Cerebellar nuclear complex (tissue), 1 donor: ENCODE measurements at places on chromosomes 16 and 17.

DNA sequence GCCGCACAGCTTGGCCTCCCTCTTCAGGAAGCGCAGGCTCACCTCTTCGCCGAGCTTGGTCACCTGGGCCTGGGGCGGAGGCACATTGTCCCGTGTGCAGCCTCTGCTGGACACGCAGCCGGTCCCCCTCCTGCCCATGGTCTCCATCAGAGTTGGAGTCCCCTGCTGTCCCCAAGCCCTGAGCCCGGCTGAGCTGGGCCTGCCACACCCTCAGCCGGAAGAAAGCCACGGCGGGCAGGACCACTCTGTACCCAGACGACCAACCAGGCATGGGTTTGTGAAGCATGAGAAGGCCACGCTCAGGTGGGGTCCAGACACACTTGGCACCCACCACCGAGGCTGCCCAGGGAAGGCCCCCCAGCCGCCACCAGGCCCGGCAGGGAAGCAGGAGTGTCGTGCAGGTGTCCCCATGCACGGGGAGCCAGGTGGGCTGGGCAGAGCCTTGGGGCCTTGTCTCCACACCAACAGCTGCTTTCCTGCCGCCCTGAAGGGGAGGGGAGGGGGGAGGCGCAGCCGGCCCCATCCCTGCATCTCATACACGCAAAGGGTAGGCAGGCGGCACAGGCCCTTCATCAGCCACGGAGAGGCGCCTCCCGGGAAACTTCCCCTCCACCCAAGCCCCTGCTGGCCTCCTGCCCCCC is 5.2 kb downstream of the CCDC154 start:
- no peak for DNase-seq

DNA sequence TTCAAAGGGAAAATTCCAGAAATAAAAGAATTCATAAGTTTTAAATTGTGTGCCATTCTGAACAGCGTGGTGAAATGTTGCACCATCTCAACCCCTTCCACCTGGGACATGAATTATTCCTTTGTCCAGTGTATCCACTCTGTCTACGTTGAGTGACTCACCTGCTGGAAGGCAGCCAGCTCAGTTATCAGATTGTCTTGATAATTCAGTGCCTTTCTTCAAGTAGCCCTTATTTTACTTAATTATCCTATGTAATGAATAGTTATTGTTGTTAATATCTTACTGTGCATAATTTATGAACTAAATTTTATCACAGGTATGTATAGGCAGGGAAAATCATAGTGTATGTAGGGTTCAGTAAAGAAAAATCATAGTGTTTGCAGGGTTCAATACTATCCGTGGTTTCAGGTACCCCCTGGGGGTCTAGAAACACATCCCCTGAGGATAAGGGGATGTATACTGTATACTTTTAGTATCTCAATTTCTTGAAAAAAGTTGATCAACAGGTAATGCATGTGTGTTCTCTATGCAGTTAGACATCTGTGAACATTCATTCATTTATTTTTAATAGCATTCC is 7.7 kb upstream of the PCTP start:
- DNase-seq, result no peak

DNA sequence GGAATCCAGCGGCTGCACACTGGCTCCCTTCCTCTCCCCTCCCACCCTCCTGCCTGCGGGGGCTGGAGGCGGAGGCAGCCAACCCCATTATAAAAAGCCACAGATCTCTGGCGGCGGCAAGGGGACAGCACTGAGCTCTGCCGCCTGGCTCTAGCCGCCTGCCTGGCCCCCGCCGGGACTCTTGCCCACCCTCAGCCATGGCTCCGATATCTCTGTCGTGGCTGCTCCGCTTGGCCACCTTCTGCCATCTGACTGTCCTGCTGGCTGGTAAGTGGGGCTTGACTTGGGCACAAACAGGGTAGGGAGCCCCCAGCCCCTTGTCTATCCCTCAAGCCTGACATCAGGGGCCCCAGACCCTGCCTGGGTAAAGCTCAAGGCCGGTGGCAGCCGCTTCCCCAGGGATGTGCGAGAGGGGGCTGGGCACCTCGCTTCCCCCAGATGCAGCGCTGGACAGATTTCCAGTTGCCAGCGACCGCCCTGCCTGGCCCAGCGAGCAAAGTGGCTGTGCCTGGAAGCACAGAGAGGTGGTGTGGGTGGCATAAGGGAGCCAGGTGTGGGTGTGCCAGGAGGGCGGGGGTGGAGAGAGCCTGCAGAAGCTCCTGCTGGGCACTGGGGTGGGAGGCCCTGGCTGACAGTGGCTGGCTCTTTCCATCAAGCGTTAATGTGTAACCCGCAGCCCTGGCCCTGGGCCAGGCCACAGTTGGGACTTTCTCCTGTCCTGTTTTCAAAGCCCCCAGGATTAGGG is at the start of gene CX3CL1:
CX3CL1 (plus strand) TSS at position 119 of the 745 bp plus-strand sequence; CDS start at position 198, 79 bp downstream.
- no peak for DNase-seq

GRCh38 chr17:3739422-3740124 is 15.9 kb downstream of the HASPIN start:
- no peak for DNase-seq

DNA sequence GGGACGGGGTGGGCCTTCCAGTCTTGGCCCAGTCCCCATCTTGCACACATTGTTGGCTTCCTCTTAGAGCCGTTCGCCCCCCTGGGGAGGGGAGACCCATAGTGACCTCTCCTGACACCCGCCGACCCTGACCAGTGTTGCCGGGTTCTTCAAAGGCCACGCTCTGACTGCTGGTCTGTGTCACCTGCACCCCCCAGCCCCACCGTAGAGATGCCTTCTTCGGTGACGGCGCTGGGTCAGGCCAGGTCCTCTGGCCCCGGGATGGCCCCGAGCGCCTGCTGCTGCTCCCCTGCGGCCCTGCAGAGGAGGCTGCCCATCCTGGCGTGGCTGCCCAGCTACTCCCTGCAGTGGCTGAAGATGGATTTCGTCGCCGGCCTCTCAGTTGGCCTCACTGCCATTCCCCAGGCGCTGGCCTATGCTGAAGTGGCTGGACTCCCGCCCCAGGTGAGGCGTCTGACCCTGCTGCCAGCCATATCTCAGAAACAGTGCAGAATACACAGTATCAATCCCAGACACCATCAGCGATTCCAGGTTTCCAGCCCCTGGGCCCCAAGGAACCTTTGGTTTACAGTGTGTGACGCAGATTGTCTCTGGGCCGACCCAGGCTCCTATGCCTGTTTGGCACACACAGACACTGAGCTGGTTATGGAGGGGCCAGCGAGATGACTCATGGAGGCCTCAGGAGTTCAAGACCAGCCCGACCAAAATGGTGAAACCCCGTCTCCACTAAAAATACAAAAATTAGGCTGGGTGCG is 1.3 kb downstream of the SLC26A11 start:
- no peak for DNase-seq

DNA sequence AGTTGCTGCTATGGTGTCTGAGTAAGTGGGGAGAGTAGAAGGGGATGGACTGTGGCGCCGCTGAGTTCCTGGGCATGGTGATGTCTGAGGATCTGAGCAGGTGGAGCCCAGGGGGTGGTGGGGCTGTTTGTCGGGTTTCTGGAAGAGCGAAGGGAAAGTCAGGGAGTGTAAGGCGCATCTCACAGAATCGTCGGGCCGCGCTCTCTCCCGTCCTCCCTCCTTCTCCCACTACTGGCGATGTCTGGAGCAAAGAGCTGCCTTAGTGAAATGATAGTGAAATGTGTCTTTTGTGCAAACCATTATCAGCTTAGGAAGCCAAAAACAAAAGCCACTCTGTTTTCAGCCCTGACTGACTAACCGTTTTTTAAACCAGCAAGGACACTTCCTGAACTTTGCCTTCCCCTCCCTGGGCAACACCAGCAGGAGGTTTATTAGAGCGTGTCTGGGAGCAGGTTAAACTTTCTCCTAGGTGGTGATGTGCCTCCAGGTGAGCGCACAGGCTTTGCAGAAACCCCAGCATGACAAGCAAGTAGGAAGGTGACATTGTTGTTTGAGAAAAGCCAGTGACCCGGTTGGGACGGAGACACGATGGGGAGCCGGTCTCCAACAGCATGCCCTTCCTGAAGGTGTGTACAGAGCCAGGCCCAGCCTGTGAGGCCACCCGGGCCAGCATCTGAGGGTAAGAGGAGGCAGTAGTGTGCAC is 49.1 kb downstream of the RAB11FIP3 start:
- DNase-seq, result no peak

DNA sequence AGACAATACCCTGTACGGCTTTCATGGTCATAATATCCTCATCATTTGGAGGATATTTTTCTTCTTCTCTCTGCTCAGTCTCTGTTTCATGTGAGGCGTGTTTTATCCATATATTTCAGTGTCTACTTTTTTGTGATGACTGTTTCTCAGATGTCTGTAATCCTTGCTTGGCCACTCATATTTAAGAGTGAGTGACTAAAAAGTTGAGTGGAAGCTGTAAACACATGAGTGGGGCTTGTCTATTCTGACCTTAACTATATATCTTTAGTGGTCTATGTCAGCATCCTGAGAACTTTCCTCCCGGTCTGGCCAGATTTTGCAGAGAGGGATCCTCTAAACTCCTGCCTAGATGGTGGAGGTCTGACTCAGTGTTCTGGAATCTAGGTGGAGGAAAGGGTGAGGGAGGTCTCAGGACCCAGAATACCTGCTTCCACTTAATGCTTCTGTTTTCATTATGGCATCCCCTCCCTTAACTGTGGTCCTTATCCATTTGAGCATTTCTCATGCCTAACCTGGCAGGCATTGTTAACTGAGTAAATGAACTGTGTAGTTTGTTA is 6.0 kb downstream of the DDX19B start:
- DNase-seq, result no peak

DNA sequence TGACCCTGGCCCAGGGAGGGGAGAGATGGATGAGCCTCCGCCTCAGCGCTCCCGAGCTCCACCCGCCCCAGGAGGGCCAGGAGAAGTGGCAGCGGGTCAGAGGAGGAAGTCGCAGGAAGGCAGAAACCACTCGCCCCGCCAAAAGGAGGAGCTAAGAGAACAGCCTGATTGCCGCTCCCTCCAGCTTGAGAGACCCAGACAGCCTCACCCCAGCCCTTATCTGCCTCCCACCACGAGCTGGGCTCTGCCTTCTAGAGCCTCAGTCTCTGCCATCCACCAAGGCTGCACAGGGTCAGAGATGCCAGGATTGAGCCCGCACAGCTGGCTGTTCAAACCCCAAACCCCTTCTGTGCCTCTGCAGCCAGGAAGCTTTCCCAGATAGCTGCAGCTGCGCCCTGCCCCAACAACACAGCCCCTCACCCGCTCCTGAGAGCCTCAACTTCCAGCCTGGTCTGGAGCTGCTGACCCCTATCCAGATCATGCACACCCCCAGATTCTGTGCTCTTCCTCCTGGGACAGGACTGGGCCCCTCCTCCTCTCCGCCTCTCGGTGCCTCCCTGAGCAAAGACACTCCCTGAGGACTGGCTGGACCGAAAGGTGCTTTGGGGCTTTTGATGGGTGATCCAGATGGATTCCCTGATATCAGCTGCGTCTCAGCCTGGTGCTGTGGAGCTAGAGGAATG is 1.0 kb upstream of the ATP2A3 start:
- DNase-seq, result no peak

DNA sequence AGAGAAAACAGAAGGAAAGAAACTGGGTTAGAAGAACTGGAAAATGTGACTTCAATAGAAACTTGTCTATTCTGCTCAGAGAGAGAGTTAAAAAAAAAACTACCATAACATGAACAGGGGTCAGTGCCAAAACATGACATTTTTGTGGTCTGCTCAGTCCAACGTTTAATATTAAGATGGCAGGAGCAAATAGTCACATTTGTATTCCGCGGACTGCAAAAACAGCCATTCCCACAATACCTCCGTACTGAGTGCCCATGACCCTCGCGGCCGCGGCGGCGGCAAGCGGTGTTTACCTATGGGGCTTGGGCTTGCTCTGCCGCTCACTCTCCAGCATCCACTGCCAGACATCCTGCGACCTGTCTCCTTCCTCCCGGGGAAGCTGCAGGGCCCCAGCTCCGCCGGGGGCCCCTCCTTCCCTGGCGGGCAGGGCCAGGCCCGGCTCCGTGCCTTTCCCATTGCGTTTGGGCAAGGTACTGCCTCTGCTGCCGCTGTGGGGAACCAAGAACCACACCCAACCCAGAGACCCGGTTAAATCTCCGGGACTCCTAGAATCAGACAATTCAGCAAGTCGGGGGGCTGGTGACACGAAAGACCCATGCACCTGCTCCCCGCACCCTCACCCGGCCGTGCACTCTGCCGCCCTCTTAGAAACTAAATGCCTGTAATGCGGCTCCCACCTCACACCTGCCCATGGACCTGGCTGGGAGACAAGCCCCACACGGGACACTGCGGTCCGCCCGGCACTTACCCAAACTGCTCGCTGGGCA is 24.7 kb downstream of the AXIN2 start:
- no peak for DNase-seq

GRCh38 chr17:2551493-2551892 is 39.8 kb upstream of the METTL16 start:
- DNase-seq, result no peak

DNA sequence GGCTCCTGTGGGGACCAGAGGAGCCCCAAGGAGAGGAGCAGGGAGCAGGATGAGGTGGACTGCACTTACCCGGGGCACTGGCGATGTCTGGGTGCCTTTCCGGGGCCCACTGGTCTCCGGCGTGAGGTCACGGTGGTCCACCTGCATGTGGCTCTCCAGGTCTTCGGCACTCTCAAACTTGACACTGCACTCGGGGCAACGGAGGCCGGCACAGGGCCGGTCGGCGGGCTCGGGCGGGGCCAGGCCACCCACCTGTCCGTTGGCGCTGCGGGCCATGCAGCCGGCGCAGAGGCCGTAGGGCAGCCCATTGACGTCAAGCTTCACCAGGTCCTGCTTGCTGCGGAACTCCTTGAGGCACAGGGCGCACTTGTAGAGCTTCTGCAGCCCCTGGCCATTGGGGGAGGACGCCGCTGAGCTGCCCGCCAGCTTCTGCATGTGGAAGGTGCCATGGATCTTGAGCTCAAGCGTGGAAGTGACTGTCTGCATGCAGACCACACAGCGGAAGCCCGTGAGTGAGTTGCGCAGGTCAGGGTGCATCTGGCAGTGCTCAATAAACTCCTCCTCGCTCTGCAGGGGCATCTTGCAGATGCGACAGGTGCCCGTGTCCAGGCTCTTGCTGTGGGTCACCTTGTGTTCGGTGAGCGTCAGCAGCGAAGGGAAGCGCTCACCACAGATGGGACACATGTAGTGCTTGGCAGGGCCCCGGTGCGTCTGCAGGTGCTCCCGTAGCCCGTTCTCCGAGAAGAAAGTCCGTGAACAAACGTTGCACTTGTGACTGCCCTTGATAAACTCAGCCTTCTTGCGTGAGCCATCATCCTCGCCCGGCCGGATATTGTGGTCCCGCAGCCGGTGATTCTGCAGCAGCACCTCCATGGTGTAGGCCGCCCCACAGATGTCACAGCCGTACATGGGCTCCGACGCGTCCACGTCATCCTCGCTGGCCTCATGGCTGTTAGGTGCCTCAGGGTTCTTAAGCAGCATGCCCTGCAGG is 220.0 kb downstream of the ZNF423 start:
- DNase-seq, result no peak

GRCh38 chr17:77810536-77810935 is 148.0 kb upstream of the TNRC6C start:
- DNase-seq, result no peak

DNA sequence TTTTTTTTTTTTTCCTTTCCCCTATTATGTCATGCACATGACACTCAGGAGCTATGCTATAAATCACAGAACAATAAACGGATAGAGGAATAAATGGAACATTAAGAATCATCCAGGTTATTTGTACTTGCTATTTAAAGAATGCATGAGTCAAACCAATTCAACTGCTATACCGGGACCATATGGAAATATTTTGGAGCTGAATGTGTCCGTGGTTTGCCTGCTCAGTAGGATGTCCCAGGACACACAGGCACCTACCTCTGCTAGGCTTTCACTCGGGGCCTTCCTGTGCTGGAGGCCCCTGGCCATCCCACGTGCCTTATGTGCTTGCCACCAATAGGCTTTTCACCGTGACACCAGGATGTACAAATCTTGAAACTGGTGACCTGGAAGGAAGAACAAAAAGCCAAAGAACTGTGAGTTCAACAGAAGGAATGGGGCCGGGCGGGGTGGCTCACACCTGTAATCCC is 15.3 kb upstream of the SEC14L1 start:
- DNase-seq, result no peak
